ENCODE measurements at places on chromosomes 7 and 10.
A peak's percentile ranks its signal among the peaks of the same experiment; 100 is the strongest.

- no peak for DNase-seq
These were observed 140.1 kb downstream of the GLI3 start for GRCh38 chr7:42096681-42097561.

DNA sequence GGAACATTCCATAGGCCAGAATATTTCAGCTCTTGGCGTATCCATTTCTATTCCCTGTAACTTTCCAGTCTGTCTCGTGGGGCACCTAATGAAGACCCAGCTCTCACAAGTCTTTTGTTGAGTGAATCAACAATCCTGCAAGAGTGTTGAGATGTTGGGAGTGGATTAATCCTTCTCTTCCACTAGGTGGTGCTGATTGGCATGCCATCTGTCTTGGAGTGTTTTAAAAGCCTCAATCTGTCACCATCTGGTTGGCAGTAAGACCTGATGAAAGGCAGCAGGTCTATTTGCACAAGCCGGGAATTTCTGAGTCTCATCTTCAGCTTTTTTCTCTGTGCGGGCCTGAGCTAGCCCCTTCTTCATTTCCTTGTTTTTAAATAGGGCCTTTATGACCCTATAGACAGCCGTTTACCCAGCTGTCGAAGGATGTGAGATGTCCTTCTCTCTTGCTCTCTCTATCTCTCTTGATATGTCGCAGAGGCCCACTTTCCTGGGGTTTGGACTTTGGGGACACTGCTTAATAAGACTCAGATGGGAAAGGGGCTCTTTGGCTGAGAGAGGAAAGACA, 180.5 kb downstream of the ZNF365 start:
- DNase-seq: no peak

GRCh38 chr10:132606031-132606491, 68.5 kb downstream of the INPP5A start:
- DNase-seq: no peak

DNA sequence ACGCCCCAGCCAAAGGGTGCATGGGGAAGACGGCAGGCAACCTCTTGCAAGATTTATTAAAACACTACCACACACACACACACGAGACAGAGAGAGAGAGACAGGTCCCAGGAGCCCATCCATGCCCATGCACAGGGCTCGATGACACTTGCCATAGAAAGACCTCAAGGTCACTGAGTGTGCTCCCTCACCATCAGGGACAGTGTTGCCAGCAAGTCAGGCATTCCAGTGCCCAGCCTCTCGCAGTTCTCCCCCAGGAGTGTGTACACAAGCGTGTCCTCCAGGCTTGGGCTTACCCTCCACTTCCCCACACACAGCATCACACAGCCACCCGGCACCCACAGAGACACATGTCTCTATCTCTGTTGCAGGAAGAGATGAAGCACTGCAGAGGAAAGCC, 46.8 kb upstream of the SLF2 start:
- DNase-seq: no peak

DNA sequence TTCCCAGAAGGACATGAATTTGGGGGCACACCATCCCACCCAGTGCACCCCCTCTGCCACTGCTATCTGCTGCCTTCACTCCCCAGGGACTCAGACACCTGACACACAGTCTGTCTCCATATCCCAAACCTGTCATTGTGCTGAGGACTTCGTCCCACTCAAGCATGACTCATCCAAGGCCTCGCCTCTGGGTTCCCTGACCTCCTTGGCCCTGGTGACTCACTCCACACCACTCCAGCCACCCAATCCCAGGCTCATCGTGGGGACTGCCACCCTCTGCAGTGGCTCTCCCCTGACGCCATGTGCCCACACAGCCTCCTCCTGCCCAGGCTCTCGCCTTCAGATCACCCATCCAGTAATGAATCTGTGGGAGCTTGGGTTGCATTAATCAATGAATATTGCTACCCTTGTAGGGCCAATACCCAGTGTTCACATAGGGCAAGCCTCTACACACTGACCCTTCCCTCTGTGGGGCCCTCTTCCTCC, 6.6 kb upstream of the INSIG1 start:
- DNase-seq: no peak

DNA sequence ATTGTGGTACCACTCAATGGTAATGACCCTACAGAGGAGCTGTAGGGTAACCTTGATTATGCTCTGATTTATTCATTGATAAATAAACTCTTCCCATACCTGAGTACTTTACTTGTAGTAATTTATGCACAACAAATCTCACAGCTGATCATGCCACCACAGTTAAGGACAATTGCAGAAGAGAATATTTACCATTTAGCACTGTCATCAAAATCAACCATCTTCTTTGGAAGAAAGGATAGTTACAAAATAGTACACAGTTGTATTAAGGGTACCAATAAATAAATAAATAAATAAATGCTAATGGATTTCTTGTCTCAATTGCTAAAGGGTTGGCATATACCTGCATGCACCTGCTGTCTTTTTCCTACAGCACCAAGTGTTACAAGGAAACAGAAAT, 97.6 kb upstream of the PDE1C start:
- DNase-seq: no peak

DNA sequence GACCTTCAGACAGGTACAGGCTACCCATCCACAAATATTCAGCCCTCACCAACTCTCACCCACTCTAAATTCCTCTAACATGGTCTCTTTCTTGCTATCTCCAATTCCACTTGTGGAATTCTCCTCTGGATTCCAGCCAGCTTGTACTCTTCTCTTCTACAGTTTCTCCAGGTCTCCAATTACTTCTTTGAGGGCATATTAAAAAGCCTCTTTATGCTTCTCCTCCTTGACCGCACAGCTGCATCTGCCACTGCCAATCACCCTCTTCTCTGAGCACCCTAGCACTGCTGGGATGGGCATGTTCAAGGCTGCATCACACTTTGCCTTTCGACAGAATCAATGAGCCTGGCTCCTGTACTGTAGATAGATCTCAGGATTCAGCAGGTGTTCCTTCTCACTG, 101.5 kb upstream of the ANKRD1 start:
- no peak for DNase-seq

GRCh38 chr7:144407266-144407931, 3.9 kb upstream of the NOBOX start:
- DNase-seq: no peak

GRCh38 chr10:113060201-113061053, 110.4 kb downstream of the TCF7L2 start:
- DNase-seq: no peak

DNA sequence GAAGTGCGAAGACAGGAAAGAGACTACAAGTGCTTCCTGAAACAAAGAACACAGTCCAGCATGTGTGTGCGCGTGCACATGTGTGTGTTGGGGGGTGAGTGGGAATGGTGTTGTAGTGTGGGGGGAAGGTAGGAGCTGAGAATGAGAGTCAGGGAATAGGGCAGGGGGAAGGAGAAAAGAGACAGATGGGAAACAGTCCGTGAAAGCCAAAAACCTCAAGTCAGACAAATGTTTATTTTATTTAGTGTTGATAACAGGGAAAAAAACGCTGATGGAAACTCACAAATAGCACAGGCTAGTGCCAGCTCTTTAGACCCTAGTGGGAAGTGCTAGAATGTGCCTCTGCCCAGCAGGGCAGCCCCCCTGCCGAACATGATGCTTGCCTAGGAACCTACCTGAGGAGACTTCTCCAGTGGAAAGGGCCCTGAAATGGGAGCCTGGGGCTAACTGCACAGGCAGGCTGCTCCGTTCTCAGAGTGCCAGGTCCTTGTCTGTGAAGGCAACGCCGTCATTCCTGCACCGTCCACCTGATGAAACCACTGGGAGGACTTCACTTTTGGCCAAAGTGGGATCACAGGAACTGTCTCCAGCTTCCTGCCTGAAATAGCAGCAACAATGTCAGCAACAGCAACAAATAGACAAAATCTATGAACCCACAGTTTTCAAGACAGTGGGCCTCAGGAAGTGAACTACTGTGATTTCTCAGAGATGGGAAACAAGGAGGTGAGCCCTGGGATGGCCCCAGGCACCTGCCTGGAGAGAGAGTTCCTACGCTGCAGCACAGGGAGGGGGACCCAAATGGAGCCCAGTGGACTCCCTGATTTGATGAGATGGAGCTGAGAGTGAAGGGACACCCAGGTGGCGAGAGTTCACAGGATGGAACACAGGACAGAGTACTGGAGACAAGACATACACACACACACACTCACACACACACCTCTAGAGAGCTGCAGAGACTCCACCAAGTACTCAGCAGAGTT, 379.7 kb downstream of the RPS24 start:
- no peak for DNase-seq

DNA sequence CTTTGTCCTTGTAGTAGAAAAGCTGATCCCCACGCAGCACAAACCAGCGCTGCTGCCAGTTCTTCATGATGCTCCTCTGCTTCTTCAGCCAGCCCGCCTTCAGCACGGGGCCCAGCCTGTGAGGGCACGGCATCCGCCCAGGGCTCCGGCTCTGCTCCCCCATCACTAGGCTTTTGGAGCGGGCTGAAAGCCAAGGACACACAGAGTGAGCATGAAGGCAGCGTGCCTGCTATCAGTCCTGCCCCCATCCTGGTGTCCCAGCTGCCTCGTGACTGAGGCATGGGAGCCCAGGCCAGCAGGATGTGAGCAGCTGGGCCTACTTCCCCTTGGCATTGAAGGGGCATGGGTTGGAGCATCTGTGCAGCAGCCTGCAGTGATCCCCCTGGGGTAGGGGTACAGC, 21.9 kb downstream of the ARHGAP22 start:
- no peak for DNase-seq

DNA sequence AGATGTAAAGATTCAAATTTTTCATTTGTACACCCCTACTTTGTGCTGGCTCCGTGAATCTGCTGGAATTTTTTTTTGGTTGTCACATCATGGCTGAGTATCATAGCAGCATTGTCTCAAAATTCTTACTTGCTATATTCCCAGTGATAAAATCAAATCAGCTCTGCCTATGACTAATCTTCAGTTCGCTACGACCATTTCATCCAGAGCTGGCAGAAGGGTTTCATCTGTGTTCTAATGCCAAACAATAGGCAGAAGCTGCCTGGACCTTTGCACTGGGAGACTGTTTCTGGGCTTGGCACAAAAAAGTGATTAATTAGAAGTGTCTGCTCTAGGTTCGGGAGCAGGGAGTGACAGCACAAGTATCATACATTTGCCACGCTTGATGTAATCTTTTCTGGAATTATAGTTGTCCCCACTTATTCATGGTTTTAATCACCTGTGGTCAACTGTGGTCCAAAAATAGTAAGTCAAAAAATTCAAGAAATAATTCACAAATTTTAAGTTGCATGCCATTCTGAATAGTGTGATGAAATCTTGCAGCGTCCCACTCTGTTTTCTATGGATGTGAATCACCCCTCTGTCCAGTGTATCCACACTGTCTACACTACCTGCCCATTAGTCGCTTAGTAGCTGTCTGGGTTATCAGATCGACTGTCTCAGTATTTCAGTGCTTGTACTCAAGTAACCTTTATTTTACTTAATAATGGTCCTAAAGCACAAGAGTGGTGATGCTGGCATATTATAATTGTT, 120.5 kb upstream of the IMMP2L start:
- no peak for DNase-seq

DNA sequence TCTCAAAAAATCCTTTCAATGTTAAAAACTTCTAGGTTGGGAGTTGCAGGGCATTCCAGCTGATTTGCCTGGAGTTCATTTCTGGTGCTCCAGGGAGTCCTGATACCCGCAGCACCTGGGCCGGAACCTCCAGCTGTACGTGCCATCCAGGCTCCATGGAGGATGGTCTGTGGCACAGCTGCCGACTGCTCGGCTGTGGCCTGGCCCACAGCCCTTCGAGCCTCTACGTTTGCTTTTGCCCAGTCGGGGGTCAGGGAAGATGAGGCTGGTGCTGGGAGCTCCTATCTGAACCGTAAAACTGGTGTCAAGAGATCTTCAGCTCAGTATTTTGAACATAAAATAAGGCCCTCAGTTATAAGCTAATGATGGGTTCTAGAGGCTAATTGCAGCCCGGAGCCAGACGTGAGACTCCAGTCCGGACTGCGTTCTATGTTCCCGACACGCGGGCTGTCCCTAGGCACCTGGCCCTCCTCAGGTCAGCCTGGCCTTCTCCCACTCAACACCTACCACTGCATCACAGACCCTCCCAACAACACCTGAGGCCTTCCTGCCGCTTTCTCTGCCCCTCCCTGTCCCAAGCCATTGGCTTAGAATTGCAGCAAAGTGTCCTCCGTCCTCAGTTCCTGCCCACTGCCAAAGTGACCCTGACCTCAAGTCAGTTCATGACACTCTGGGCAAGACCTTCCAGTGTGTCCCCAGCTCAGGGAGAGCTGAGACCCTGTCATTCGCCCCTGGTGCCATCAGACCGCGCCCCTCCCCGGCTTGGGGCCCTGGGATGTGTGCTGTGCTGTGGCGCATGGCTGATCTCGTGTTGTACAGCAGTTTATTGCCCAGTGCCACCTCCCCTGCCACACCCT, 64.2 kb upstream of the DNAJB6 start:
- no peak for DNase-seq

DNA sequence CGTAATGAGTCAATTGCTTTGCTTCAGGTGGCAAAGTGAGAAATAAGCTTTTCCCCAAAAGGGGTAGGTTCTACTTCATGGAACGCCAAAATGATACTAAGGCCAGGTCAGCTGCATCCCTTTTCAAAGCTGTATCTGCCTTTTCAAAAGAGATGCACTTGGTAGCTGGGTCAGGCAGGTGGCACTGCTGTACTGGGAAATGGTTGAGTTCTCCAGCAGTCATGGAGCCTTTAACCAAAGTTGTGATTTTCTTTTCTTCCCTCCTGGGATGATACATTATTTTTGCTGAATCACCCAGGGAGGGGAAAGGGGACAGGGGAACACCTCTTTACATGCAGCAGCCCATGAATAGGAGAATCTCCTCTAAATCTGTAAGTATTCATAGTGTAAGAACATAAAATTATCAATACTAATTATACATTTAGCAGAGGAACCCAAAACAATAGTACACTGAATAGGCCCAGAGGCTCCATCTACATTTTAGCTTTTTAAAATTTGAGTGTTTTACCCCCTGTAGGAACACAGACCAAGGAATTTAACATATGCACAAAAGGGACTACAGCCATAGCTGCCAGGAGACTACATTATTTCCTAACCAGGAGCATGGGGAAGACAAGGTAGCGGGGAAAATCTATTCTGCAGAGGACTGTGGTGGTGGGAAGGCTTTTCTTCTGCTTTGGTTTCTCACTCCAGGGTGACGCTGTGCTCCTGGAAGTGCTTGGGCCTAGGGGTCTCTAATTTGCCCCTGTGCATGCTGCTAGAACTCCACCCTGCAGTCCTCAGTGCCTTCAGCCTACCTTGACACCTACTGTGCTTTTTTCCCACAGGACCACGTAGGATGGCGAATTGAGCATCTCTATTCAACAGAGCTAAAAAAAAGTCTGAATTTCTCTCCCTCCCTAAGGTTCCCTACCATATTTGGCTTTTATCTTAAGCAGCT, 6.4 kb upstream of the GPR22 start:
- peak; percentile 4 for DNase-seq

GRCh38 chr10:110783509-110784107, 88.1 kb upstream of the PDCD4 start:
- DNase-seq: peak; percentile 30

All from stimulated activated CD8-positive, alpha-beta memory T cell treated with anti-CD3 and anti-CD28 coated beads, Interleukin-7, amount 100 ng/mL, for 1 hour (primary cell).